T-cell (primary cell): ENCODE measurements at places on chromosomes 11 and 22.

DNA sequence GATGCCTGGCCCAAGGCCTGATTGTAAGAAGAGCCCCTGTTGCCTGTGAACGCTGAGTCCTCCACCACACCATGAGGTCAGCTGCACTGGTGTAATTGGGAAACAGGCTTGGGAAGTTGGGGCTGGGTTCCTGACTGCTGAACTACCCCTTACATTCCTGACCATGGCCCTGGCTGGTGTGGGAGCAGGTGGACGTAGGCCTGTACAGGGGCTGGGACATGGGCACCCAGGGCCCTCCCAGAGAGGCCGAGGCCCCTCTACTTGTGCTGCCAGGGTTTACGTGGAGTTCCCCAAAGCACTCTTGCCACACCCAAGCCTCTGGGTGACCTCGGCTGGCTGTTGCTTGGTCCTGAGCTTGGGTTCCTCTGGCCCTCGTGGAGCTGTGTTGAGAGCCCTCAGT is 5.4 kb downstream of the RELT start:
- DNase-seq: no peak

DNA sequence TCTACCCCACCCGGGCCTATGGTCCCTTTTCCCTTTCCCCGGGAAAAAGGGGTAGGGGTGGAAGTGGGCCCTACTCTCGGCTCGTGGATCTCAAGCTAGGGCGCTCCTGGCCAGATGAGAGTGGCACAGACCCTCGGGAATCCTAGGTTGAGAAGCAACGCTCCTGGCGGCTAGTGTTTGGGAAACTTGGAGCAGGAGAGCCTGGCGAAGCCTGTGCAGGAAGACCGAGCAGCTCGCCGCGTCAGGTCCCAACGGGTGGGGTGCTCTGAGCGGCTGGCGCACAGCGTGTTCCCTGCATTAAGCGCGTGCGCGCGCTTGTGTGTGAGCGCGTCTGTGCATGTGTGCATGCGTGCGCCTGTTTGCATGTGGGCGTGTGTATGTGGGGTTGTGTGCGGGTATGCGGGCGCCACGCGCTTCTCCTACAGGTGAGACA is 7.1 kb upstream of the FLI1 start:
- DNase-seq: peak; percentile 57

DNA sequence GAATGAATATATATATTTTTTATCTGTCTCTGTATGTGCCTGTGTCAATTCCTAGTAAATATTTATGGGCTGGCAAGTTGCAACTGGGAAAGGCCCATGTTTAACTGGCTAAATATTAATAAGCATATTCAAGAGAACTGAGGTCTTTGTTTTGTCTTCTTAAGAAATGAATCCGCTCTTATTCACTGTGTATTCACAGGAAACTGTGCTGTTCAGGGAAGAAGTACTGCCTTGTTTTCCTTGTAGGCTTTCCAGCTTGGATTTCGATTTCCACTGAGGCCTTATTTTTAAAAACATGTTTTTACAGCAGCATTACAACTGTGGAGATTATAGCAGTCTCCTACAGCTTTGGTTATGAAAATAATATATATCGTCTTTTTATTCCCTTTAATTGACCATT is 64.7 kb downstream of the LDLRAD3 start:
- no peak for DNase-seq

GRCh38 chr11:39570526-39570925 is 1888.9 kb downstream of the LRRC4C start:
- no peak for DNase-seq

- no peak for DNase-seq
Observed at GRCh38 chr11:64139049-64139448, 26.9 kb downstream of the MACROD1 start.

GRCh38 chr11:79427611-79428327 is 13.1 kb downstream of the TENM4 start:
- no peak for DNase-seq

DNA sequence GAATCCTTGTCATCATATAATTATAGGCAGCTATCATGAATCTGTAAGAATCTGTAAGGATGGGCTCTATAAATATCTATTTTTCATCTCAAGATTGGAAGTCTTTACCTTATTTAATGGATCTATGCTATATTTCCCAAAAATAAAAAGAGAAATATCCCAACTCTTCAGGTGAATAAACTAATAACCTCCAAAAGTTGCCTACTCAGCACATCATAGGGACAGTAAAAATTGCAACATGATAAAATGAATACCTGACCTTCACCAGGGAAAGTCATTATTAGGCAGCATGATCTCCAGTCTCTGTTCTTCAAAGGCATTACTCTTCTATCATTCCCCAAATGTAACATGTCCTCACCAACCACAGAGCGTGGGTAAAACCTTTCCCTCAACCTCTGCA is 277.3 kb downstream of the RAB38 start:
- no peak for DNase-seq

GRCh38 chr11:104573441-104573990 is 324.7 kb downstream of the CASP12 start:
- DNase-seq: no peak

- DNase-seq: no peak
Observed at GRCh38 chr22:17086788-17087497, 2.1 kb downstream of the IL17RA start.

- DNase-seq: peak; percentile 62
Observed at GRCh38 chr11:66429983-66430602, 8.6 kb downstream of the MRPL11 start.

DNA sequence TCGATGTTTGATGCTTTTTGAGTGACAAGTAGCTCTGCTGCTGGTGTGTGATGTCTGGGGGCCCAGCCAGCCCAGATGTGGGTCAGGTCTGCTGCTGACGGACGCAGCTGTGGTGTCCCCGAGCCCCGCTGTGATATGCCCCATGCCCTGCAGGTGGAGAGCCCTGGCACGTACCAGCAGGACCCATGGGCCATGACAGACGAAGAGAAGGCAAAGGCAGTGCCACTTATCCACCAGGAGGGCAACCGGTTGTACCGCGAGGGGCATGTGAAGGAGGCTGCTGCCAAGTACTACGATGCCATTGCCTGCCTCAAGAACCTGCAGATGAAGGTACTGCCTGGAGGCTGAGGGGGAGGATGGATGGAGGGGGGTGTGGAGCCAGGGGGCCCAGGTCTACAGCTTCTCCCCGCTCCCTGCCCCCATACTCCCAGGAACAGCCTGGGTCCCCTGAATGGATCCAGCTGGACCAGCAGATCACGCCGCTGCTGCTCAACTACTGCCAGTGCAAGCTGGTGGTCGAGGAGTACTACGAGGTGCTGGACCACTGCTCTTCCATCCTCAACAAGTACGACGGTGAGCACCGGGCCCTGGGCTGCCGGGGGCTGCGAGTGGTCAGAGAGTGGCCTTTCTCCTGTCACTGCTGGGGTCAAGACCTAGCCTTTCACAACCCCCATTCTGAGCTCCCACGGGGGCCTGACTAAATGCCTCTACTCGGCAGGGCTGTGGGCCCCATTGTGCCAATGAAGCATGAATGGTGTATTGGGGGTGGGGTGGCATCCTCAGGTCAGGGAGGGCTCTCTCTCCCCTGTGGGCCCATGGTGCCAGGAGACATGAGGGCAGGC is 7.3 kb downstream of the AIP start:
- DNase-seq: no peak
